ENCODE measurements at places on chromosomes 13 and 19. TPM values are rescaled to one million over a fixed set of nuclear protein-coding genes. Genes with fewer than 3 reads are reported as not detected.

DNA sequence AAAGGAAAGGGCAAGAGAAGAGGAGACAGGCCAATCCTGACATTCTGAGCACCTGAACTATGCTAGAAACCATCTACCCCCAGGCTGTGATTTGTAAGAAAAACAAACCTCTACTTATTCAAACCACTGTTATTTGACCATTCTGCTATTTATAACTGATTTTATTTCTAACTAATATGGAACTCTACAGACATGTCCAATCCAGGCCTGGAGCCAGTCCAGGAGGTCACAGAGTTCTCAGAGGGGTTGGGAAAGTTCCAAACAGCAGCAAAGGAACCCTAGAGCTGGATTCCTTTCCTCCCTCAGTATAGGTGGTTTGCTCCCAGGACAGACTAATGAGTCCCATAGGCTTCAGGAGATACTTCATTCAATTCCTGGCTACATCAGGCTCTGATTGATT lies 24.2 kb downstream of the SIAH3 start:
- no peak for DNase-seq

DNA sequence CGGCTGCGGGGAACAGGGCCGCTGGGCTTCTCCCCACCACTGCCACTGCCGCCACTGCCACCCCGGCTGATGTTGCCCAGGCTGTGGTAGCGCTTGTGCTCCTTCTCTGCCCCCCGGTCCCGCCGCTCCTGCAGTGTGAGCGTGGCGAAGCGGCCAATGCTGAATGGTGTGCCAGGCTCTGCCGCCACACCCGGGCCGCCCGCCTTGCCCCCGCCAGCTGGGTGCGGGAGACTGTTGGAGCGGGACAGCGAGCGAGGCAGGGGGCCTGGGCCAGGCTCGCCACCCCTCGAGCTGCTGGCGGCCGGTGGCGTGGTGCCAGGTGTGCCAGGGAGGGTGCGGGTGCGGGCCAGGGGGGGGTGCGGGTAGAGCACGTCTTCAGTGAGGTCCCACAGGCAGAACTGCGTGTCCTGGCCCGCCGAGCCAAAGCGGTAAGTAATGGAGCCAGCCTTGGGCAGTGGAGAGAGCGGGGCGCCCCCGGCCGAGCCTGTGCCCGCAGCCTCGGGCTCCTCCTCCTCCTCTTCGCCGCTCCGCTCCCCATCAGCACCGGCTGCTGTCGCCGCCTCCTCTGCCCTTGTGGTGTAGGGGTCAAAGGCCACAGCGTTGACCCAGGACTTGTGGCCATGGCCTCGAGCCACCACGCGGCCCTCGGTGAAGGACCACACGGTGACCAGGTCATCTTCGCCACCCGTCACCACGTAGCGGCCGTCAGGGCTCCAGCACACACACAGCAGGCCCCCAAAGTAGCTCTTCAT lies 3.7 kb upstream of the DMPK start:
- no peak for DNase-seq

The SIAH3 gene
- total RNA-seq: not detected

- DNase-seq: no peak
Observed at GRCh38 chr13:45691251-45691650, 10.9 kb upstream of the CBY2 start.

The CCDC169 gene
- total RNA-seq: 2.3 TPM

- peak; percentile 94 for DNase-seq
Observed at GRCh38 chr19:39405958-39406655, 540 bp upstream of the ZFP36 start.

DNA sequence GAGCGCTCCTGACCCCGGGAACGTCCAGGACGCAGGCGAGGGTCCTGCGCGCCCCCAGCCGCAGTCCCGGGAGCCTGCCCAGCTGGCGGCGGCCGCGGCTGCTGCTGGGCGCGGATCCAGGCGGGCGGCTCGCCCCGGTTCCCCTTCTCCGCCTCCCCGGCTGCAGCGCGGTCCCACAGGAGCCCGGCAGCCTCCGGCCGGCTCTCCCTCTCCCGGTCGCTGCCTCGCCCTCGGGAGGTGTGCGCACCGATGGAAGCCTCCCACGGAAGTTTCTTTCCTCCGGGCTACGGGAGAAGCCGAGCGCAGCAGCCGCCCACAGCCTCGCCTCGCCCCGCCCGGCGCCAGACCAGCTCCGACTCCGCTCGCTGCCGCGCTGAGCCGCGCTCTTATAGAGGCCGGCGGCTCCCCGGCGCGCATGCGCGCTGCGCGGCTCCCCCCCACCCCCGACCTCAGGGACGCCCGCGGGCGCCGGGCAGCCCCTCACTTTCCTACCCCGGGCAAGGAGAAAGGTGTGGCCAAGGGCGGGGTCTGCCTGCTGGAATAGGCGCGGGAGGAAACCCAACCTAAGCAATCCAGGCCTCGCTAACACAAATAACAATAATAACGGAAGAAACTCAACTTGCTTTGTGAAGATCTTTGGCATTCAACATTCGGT lies at the start of gene SHISA2:
Gene SHISA2, minus strand, starts transcription at position 360 of the 655 bp plus-strand sequence. CDS start 1,041 bp downstream, outside the sequence.
- no peak for DNase-seq

DNA sequence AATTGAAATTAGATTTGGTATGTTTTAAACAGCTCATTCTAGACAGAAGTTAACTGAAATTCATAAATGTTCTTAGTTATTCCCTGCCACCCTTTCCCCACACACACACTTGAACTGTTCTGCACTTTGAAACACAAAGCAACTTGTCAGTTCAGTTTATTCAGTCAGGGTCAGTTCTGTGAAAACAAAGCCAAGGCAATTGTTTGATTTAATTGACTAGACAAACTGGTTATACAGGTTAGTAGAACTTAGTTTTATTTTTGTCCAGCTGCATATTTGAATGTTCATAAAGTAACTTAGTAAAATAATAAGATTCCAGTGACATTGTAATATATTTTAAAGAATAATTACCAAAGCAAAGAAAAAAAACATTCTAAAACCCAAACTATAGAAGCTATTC lies 98.3 kb upstream of the KLF5 start:
- DNase-seq: no peak

The OVOL3 gene
- total RNA-seq: 0.44 TPM

The CFAP97D2 gene
- not detected for total RNA-seq

GRCh38 chr19:18756896-18757295 lies 34.2 kb downstream of the COMP start:
- no peak for DNase-seq

GRCh38 chr19:4272894-4273293 lies 6.2 kb upstream of the SHD start:
- no peak for DNase-seq

DNA sequence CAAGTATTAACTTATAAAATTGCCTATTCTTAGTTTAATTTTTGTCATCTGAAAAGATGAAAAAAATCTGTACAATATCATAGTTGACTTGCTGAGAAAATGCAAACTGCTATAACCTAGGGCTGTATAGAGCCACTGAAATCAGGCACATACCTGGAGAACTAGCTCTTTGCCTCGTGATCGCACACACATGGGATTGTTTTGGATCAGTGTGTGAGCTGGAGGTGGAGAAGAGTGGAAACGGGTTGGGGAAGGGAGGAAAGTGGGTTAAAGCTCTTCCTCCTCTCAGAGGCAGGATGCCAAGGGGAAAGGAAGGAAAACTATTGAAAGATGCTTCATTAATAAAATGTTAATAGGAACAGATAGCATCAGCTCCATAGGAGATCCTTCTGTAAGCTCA lies 2.7 kb downstream of the MTUS2 start:
- DNase-seq: no peak

DNA sequence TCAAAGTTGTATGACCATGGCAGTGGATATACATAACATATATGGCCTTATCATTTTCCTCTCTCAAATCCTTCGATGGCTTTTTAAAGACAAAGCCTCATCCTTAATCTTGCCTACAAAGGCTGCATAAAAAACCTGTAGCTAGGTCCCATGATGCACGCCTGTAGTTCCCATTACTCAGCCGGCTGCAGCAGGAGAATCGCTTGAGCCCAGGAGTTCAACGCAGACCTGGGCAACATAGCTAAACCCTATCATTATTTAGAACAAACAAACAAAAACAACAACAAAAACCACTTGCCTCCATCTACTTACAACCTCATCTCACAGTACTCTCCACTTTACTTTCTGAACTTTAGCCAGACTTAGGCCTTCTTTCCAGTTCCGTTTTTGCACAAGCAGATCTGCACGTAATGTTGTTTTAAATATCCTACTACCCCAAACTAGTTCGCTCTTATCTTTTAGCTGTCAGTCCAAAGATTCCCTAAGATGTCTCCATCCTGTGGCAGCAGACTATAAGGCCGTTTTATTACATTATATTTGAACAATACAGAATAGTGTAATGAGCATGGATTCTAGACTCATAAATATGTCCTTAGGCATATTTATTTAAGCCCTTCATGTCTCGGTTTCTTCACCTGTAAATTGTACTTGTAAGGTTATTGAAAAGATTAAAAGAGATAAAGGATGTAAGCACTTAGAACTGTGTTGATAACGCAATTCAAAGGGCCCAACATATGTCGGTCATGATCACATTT lies 969 bp upstream of the POMP start:
- DNase-seq: no peak

The ARID3A gene
- 28.9 TPM for total RNA-seq

The ZNF208 gene
- total RNA-seq: not detected

DNA sequence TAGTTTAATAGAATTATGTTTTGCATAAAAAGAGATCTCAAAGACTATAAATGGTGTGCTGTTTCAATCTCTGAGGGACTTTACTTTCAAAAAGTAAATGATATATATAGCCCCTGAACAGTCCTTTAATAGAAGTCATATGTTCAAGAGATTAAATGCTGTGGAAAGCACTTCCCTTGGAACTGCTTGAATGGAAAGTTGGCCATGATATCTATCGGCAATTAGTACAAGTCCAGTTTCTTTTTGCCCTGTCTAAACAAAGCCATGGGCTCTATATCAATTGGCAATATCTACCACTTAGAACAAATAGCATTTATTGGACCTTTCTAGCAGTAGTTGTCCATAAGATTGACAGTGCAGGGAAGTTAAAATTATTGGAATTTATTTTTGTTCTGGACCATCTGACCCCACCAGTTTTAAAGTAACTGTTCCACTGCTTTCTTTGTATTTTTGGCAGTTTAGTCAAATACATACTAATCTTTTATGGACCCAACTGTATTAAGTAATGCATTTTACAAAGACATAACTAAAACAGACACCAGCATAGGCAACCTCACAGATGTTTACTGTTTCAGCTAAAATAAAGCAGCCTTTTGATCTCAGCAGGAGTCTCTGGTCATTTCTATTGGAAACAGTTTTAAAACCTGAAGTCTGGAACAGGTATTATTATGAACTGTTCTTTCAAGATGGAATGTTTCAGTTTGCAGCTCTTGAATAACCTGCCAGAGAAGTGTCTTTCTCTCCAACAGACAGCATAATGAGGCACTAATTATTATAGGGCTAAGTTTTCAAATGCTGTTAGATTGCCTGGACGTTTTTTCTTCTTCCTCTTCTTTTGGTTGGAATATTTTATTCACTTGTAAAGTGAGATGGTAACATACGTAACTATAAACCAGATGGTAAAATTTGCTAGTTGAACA lies 282.6 kb downstream of the DCLK1 start:
- DNase-seq: no peak

- DNase-seq: no peak
Observed at GRCh38 chr13:40534456-40534855, 132.0 kb downstream of the FOXO1 start.

DNA sequence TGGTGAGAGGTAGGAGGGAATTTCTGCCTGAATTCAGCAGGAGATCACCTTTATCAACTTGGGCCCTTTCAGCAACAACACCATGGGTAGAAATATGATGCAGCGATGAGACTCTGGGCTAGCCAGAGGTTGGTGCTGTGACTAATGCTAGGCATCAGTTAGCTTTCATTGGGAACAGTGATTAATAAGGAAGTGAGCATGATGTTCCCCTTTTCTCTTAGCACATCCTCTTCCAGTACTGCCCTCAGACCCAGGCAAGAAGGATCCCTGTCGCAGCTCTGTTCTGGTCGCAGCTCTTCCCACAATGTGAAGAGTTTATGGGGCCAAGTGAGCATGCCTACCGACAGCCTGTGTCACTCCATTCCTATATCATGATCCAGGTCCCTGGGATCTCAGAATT lies 100.5 kb downstream of the FLT1 start:
- no peak for DNase-seq

- no peak for DNase-seq
Observed at GRCh38 chr19:35166100-35167063, 11.8 kb downstream of the FXYD5 start.

DNA sequence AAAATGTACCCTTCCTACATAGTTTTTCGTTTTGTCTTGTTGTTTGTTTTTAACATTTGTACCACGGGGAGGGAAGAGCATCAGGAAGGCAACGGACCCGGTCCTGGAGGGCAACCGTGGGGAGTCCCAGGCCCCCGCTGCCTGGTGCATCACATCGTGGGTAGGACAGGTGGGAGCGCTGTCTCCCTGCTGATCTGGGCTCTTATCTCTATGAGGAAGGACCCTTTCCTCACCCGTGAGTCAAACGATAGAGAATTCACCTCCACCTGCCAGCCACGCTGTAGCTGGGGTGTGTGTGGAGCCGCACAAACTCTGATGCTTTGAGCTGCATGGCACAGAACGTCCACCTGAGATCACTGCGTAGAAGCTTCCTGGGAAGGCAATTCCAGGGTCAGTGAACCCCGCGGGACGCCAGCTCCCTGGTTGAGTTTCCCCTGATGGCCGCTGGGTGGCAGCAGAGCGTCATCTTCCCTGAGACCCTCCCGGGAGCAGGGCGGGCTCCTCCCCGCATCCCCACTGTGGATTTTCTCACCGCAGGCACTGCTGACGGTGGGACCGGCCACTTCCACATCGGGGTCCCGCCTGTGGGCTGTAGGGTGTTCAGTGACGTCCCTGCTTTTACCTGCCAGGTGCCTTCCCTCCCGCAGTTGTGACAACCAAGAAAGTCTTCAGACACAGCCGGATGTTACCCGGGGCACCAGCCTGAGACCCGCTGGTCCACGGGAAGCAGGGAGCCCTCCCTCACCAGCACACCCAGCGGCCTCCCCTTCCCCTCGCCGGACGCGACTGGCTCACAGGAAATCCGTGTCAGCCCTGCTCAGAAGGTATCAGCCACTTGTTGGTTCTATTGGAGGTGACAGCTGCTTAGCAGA lies 54.7 kb downstream of the ZNF787 start:
- peak; percentile 41 for DNase-seq

DNA sequence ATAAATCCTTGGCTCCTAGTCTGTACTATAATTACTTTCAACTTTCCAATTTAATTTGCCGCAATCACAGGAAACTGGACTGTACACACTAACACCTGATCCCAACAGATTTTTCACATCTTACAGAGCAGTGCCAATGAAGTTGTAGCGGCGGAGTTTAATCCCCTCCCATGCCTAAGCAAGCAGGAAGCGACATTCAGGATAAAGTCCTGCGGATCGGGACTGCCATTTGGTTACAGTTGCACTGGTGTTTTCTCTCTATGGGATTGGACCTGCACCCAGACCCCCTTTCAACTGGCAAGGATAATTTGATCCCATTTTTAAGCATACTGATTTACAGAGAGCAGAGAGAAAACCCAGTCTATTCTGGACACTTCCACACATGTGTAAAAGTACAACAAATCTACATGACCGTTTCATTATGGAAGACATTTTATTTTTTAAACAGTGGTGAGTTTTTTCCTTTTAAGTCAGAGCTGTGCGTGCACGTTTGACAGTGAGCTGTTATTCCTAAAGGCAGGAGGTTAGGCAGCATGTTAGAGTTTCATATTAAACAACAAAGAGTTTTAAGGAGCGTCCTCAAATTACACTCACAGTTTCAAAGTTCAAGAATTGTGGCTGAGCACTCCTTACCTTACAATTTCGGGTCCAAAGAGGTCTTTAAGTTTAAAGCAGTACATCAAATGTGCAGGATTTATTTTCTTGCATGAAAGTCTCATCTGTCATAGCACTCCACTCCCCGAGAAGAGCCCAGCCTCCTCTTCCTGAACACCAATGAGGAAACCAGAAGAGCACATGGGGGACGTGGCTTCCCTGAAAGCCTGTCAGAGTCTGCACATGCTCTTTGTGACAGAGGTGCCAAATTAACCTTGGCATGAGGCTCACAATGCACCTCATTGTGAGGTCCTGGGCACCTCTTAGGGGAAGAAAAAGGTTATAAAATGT lies 141.6 kb upstream of the RFC3 start:
- DNase-seq: no peak

The MUC16 gene
- total RNA-seq: 3.4 TPM
